ENCODE measurements at places on chromosomes 7 and 10.

DNA sequence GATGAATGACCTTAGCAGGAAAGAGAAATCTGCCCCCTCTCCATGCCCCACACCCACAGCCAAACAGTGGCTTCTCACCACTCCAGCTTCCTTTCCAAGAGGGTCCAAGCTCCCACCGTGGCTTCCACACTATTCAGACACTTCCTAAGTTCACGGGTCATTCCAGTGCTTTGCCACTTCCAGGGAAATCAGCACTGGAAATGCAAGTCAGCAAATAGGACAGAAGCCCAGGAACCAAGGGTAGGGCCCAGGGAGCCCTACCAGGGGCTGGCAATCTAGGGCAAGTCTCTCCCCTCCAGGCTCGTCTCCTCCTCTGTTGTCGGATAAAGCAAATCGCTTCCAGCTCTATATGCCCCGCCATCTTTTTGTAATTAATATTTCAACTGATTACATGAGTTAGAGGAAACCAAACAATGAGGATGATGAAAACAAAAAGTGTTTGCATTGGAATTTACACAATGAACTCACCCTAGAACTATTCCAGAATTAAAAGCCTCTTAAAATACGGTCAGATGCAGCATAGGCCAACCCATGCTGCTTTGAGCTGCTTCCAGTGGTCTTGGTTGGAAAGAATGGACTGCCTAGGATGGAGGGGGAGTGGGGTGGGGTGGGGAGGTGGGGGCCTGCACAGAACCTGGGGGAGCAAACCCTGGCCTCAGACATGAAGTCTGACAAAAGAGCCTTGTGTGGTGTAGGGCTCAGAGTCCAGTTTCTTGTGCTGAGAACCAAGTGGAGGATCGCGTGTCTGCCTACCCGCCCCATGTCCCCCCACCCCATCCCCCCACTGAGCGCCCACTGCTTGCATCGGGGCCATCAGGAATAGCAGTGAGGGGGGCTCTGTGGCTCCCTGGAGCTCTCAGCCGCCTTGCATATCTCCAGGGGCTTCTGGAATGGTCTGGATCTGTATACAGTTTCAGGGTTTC, 74.6 kb upstream of the CPXM2 start:
- DNase-seq = peak; percentile 59

DNA sequence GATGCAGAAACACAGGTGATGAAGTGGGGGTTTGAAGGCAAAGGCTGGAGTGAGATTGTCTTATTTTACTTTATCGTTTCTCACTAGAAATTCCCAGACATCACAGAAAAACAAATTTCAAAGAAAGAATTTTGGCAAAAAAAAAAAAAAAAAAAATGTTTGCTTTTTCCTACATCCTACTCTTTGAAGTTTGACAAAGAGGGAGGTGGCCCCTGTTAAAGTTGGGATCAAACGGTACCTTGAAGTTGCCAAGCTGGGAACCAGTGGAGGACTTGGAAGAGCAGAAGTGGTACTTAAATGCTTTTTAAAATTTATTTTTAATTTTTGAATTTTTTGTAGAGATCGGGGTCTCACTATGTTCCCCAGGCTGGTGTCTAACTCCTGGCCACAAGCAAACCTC, 63.9 kb upstream of the KIF5B start:
- no peak for DNase-seq

DNA sequence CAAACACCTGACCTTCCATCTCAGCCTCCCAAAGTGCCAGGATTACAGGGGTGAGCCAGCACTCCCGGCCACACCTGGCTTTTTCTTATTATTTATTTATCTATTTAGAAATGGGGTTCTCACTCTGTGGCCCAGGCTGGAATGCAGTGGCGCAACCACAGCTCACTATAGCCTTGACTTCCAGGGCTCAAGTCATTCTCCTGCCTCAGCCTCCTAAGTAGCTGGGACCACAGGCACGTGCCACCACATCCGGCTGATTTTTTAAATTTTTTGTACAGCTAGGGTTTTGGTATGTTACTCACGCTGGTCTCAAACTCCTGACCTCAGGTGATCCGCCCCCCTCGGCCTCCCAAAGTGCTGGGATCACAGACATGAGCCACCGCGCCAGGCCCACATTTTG, 56.9 kb upstream of the MYL10 start:
- DNase-seq = peak; percentile 28

DNA sequence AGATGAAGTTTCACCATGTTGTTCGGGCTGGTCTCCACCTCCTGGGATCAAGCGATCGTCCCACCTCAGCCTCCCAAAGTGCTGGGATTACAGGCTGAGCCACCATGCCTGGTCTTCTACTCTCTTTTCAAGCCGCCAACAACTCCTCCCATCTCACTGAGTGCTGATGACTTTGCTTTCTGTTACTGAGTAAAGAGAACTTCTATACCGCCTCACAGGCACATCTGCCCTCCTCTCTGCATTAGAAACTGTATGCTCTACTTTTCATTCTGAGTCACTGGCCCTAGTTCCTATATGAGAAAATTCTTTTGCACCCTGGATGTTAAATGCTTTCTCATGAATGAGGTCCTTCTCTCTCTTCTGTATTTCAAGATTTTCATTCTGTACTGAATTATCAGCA, 2.2 kb upstream of the ZNF239 start:
- DNase-seq = no peak

DNA sequence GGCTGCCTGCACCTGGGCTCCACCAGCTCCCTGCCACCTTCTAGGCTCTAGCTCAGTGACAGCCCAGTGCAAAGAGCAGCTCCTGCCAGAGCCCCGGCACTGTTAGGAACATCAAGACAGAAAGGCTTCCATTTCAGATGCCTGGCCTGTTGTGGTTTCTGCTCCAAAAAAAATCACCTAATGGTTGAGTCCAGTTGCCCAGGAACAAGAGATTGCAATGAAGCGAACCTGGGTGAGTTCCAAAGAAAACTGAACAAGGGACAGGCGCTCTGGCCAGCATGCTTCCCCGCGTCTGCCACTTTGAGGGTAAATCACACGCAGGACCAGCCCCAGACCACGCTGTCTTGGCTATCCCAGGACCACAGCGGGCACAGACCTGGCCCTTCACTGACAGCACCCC, 47.0 kb upstream of the RASGEF1A start:
- DNase-seq = no peak

- no peak for DNase-seq
Measured at GRCh38 chr10:2214092-2214491, 476.8 kb upstream of the ADARB2 start.

GRCh38 chr7:22252936-22253536, 103.9 kb downstream of the RAPGEF5 start:
- DNase-seq = no peak

DNA sequence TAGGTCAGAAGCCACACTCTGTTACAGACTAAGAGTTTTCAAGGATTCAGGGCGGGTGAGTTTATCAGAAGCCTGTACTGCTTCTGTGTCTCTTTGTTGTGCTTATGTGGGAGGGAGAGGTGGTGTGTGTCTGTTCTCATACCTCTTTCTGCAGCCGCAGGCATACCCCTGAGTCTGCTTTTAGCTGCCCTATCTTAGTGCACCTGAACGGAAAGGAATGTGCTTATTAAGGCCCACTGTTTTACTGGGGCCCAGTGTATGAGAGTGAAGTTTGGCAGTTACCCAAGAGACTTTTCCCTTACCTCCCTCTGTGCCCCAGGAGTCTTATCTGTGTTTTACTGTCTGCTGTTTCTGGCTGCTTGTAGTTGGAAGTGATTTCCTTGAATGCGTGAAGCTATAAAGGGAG, 104.3 kb downstream of the TYW1 start:
- no peak for DNase-seq

GRCh38 chr10:63166742-63167258, 33.7 kb downstream of the NRBF2 start:
- peak; percentile 77 for DNase-seq

GRCh38 chr7:15485431-15485830, 76.4 kb downstream of the AGMO start:
- DNase-seq = no peak

DNA sequence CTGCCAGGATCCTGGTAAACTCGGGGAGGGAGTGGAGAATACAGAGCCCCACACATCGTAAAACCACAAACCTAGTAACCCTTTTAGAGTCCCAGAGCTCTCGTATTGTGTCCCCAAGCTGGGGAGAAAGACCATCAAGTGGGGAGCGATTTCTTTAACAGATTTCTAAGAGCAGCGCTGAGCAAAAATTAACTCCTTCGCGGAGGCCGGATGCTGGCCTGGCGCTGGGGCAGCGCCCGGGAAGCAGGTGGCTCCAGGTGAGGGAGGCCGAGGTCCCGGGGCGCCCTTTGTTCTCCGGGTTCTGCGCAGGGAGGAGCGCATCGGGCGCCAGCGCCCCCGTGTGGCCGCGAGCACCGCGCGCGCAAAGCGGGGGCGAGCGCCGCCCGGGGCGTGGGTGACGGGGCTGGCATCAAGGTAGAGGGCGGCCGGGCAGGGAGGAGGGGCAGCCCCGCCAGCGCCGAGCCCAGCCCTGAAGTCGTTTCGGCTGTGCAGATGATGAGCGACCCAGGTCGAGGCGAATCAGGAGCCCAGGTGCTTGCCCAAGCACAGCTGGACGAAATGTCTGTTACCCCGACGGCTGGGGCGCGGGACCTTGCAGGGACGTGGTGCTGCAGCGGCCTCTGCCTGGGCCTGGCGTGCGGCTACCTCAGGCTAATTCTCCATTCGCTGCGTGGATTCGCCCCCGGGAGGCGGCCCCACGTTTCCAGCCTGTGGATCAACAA, 10.4 kb upstream of the FGFR2 start:
- DNase-seq = no peak

GRCh38 chr7:145698526-145699262, 417.9 kb upstream of the CNTNAP2 start:
- peak; percentile 43 for DNase-seq

GRCh38 chr7:36653663-36654355, 70.5 kb downstream of the AOAH start:
- DNase-seq = no peak

DNA sequence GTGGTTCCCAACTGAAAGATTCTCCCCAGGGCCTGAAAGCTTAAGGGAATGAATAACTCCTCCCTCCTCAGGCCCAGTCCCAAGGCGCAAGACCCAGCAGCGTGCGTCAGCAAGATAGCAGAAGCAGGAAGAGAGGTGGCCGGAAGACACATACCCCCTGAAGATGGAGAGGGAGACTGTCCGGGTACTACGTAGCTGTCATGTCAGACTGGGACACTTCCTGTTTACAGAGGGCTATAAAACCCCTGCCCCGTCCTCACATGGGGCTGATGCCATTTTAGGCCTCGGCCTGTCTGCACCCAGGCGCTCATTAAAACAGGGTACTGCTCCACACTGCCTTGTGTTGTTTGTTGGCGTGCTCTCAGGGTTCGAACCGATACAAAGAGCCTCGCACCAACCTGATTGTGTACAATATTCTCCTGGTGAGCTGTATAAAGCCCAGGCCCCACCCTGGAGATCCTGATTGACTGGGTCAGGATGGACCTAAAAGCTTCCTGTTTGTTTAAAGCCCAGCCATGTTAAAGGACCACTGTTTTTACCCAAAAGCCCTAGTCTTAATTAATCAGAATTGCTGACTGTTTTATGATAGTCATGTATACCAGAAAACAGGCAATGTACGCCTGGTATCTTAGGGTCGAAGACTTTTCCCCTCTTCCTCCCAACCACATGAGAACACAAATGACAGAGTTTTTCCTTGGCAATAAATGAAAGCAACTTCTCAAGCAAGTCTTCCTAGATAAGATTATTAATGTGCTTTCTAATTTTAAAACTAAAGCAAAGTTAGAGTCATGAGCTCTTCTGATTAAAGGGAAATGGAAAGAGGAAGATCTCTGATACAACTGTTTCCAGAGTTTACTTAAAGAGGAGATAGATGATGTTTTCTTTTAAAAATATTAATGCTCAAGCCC, 251.5 kb downstream of the DOCK4 start:
- DNase-seq = no peak

- no peak for DNase-seq
Measured at GRCh38 chr10:91048380-91048779, 127.5 kb upstream of the ANKRD1 start.

GRCh38 chr10:129740532-129741279, 223.4 kb downstream of the EBF3 start:
- no peak for DNase-seq

DNA sequence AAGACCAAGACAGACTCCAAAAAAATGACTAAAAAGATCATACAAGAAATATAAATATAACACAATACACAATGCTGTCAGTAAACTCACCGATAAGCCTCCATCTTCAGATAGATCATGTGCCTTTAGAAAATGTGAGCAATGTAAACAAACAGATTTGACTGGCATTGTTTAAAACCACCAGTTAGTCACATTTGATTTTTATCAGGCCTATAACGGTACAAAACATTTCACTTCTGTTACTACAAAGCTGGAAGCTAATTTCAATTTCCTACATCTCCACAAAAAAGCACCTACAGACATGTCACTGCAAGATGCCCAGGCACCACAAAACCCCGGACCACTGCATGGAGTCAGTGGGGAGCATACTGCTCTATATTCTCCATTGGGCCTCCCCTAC, 18.9 kb downstream of the SGMS1 start:
- DNase-seq = peak; percentile 59

DNA sequence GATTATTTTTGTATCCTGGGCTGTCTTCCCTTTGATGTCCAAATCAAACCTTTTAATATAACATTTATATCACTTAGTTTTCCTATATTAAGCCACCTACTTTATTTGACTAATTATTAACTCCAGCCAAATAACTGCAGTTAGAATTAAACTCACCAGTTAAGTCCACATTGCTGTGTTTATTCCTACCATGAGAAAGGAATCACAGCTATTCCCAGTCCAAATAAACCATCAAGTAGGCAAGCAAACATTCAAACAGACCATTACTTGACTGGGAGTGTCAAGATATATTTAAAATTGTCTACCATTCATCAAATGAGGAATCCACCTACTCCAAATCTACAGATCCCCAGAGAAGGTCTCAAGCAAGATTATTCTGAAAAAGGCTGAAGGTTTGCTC, 22.4 kb downstream of the PDE1C start:
- DNase-seq = no peak

- no peak for DNase-seq
Measured at GRCh38 chr7:151197932-151198331, 10.9 kb upstream of the ASB10 start.

DNA sequence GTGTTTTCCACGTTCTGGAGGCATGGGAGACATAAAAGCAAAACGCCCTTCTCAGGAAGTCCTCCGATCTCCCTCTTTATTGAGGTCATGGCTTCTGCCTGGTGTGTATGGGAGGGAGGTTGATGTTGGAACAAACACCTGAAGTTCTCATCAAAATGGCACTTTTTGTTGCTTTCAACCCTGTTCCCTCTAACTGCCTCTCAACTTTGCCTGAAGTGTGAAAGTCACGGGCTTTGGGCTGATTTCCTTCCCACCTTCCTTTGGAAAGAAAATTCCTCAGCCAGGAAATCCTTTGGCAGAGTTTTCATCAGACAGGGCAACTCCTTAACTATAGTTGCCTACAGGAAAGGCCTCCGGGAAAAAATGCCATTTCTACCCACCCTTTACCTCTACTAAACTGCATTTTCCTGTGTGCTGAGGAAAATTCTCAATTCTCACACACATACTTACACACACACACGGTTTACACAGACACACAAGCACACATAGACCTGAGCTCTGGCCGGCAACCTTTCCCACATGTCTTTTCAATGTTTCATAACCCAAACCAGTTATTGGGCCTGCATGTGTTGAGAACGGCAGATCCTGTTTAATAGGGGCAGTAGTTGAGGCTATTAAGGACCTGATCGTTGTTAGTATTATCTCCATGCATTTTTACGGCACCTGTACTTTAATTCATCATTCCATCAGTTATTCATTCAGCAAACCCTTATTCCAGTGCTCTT, 36.4 kb downstream of the CYP17A1 start:
- DNase-seq = no peak

- DNase-seq = peak; percentile 18
Measured at GRCh38 chr10:31876652-31877352, 51.8 kb downstream of the ARHGAP12 start.

GRCh38 chr7:83824214-83824613, 175.3 kb upstream of the SEMA3E start:
- DNase-seq = no peak
